ENCODE measurements at places on chromosomes 6 and 20.

DNA sequence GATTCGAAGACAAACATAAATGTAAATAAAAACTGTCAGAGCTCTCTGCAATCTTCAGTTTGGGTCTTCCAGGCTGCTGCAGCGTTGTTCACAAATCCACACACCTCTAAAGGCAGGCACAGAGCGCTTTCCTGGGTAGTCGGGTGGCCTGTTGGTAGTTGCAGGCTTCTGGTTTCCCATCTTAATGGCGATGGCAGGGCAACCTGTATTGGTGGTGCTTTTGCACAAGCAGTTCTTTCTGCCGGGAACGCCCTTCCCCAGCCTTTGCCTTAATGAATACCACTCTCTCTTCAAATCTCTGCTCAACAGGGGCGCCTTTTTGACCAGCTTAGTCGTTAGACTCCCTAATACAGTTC lies 723 bp upstream of the IFT52 start:
- DNase-seq, result no peak

DNA sequence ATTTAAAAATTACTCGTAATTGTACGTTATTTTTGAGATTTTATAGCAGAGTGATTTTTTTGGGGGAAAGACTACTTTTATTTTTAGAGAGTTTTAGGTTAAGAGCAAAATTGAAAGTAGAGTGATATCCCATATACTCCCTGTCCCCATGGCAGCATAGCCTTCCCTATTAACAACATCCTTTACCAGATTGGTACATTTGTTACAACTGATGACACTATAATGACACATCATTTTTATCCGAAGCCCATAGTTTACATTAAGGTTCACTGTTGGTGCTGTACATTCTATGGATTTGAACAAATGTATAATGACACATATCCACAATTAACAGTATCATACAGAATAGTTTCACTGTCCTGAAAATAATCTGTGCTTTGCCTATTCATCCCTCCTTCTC lies 1126.4 kb upstream of the CITED2 start:
- DNase-seq, result no peak

GRCh38 chr20:41054070-41054846 lies 25.6 kb downstream of the TOP1 start:
- no peak for DNase-seq

- DNase-seq, result no peak
These were observed 784.9 kb downstream of the TENT5A start for GRCh38 chr6:80967609-80968008.

DNA sequence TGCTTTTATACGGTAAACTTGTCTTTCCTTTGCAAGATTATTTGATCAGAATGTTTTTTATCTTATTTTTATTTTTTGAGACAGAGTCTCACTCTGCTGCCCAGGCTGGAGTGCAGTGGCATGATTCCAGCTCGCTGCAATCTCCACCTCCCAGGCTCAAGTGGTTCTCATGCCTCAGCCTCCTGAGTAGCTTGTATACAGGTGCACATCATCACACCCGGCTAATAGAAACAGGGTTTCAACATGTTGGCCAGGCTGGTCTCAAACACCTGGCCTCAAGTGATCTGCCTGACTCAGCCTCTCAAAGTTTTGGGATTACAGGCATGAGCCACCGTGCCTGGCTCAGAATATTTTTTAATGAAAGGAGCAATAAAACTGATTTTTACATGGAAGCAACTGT lies 8.9 kb upstream of the LPIN3 start:
- DNase-seq, result no peak

- DNase-seq, result no peak
These were observed 573.6 kb downstream of the MMUT start for GRCh38 chr6:48889429-48889828.

- no peak for DNase-seq
These were observed 38.5 kb upstream of the NAA20 start for GRCh38 chr20:19978511-19979210.

- DNase-seq, result no peak
These were observed 58.1 kb downstream of the RNF144B start for GRCh38 chr6:18445228-18445627.

- DNase-seq, result no peak
These were observed 4.9 kb downstream of the ARID1B start for GRCh38 chr6:156781861-156782631.

GRCh38 chr20:12093057-12093796 lies 175.5 kb downstream of the BTBD3 start:
- DNase-seq, result no peak

DNA sequence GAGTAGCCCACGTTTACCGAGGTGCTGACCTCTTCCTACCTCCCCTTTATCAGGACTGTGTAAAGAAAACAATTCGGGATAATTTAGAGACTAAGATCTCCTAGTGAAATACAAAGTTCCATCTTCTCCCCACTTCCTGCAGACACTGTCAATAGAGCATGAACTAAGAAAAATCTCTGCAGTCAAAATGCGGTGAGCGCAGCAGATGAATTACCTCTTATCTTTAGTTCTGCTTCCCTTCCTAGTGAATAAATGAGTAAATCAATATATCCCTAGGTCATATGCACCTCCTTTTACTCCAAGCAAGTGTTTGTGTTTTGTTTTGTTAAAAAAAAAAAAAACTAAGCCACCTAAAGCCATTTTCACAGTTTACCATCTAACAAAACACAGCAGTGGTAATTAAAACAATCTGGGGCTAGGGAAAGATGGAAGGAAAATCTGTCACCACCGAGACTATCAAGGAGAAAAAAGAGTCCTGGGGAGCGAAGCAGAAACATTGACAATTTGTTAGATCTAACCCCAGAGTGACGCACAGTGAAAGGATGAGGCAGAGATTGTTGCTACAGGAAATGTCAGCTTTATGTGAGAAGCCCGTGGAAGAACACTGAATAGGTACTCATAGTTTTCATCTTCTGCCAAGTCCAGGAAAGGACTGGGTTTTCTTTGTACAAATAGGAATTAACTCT lies 159.4 kb upstream of the SPTLC3 start:
- no peak for DNase-seq

GRCh38 chr6:156778454-156779205 lies 1.5 kb downstream of the ARID1B start:
- peak; percentile 42 for DNase-seq

GRCh38 chr6:142763205-142763604 lies 181.8 kb downstream of the HIVEP2 start:
- no peak for DNase-seq

DNA sequence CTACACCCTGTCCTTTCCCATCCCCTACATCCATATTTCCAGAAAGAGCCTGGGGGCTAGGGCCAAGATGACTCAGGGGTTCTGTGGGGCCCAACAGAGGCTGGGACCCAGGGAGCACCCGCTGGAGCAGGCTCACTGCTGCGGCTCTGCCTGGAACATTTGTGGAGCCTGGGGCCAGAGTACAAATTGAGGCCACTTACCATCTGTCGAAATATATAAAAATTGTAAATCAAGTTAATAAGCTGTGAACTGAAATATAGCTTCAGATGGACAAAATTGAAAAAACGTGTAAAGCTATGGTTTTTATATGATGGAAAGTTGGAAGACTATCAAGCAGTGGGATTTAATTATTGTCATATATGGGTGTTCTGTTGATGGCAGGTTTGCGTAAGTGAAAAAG lies 82.9 kb upstream of the ATXN1 start:
- DNase-seq, result no peak

- DNase-seq, result no peak
These were observed 129.5 kb upstream of the SUPT3H start for GRCh38 chr6:45507186-45507585.

GRCh38 chr6:131122007-131122406 lies 13.3 kb upstream of the AKAP7 start:
- DNase-seq, result no peak

DNA sequence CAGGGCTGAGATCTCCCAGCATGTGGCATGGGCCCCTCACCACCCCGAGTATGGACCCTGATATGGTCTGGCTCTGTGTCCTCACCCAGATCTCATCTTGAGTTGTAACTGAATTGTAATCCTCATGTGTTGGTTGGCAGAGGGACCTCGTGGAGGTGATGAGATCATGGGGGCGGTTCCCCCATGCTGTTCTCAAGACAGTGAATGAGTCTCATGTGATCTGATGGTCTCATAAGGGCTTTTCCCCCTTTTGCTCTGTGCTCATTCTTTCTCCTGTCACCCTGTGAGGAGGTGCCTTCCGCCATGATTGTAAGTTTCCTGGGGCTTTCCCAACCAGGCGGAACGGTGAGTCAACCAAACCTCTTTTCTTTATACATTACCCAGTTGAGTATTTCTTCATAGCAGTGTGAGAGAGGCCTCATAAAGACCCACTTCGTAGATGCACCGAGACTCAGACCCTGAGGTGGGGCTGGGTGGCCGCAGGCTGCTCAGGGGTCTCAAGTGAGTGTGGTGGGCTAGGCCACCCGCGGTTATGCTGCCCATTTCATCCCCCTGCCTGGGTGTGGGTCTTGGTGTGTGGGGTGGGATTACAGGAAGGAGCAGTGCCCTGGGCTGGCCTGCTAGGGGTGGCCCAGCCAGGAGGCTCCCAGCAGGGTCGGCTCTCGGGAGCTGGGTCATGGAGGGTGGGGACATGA lies 26.2 kb upstream of the GATA5 start:
- peak; percentile 87 for DNase-seq

- no peak for DNase-seq
These were observed 7.0 kb downstream of the ADTRP start for GRCh38 chr6:11771473-11772048.

DNA sequence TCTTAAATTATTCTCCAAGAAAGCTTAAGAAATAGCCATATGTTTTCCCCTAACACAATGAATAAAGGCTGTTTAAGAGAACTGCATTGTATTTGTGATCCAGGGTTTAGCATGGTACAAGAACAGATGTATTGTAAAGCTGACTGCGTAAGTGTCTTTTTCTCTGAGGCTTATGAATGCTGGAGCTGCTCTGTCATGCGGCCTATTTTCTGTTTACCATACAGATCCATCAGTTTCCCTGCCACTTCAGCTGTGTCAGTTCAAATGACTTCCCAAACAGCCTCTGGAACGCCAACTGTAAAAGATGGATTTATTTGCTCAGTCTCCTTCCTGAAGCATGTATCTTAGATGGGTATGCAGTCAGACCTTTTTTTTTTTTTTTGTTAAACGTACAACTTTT lies 419.3 kb upstream of the HS3ST5 start:
- DNase-seq, result no peak

DNA sequence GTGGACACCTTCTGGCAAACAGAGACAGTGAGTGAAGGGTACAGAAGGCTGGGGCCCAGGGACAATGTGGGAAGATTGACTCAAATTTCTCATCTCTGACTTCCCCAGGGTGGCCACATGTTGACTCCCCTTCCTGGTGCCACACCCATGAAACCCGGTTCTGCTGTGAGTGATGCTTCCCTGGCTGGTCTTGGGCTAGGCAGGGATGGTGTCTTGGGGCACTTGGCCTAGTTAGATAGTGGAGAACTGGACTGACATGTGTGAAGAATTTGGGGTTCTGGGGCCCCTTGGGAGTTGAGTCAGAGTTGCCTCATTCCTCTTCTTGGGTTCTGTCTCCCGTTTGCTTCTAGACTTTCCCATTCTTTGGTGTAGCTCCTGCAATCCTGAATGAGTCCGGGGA lies 34.2 kb downstream of the GSS start:
- no peak for DNase-seq

Data from T-helper 1 cell (primary cell).